ENCODE measurements at places on chromosomes 2 and 18. TPM values are rescaled to one million over a fixed set of nuclear protein-coding genes. Genes with fewer than 3 reads are reported as not detected.

The INPP5D gene
- polyA plus RNA-seq, result 4.7 TPM

The MERTK gene
- 5.7 TPM for polyA plus RNA-seq

The LYPD1 gene
- polyA plus RNA-seq, result 1.1 TPM

The POMC gene
- 3.5 TPM for polyA plus RNA-seq

The TNFRSF11A gene
- polyA plus RNA-seq, result 0.50 TPM

The ANKRD29 gene
- 16.5 TPM for polyA plus RNA-seq

The EPG5 gene
- polyA plus RNA-seq, result 3.3 TPM

The SERPINB2 gene
- polyA plus RNA-seq, result 4.1 TPM

The LINC00305 gene
- polyA plus RNA-seq, result not detected

The C2orf80 gene
- not detected for polyA plus RNA-seq

The C18orf54 gene
- 0.68 TPM for polyA plus RNA-seq

The LOXL3 gene
- 1.6 TPM for polyA plus RNA-seq

The OTX1 gene
- polyA plus RNA-seq, result 0.10 TPM

The RTP5 gene
- polyA plus RNA-seq, result not detected

The TTC32 gene
- polyA plus RNA-seq, result 4.1 TPM

The ERBB4 gene
- polyA plus RNA-seq, result 0.15 TPM

The SRD5A2 gene
- not detected for polyA plus RNA-seq

The DGKD gene
- polyA plus RNA-seq, result 25.2 TPM

The TNS1 gene
- 33.2 TPM for polyA plus RNA-seq

The AGXT gene
- polyA plus RNA-seq, result not detected

The CFAP65 gene
- polyA plus RNA-seq, result not detected

The NEURL3 gene
- 1.4 TPM for polyA plus RNA-seq

The CCDC85A gene
- not detected for polyA plus RNA-seq

The ANKRD39 gene
- 18.0 TPM for polyA plus RNA-seq

The TLK1 gene
- polyA plus RNA-seq, result 10.1 TPM

The SPP2 gene
- polyA plus RNA-seq, result not detected

The RAMP1 gene
- polyA plus RNA-seq, result 14.1 TPM

The FLACC1 gene
- 0.13 TPM for polyA plus RNA-seq

The TBC1D8 gene
- 9.9 TPM for polyA plus RNA-seq

The TUBA4B gene
- not detected for polyA plus RNA-seq

The NAT8 gene
- polyA plus RNA-seq, result not detected

The MYO1B gene
- polyA plus RNA-seq, result 7.5 TPM

The AQP12A gene
- polyA plus RNA-seq, result not detected

The GKN2 gene
- polyA plus RNA-seq, result 28.0 TPM

The HJURP gene
- 2.7 TPM for polyA plus RNA-seq

The FBXO15 gene
- polyA plus RNA-seq, result not detected

Measured in stomach (tissue), 19 donors.